Left lung (tissue), 14 donors: ENCODE measurements at places on chromosomes 7 and 10. TPM values are rescaled to one million over a fixed set of nuclear protein-coding genes. Genes with fewer than 3 reads are reported as not detected.

NKX6-2 gene
- polyA plus RNA-seq, result 4.5 TPM

ABCA13 gene
- 2.4 TPM for polyA plus RNA-seq

NODAL gene
- 1.1 TPM for polyA plus RNA-seq

HBP1 gene
- 113 TPM for polyA plus RNA-seq

H2BK1 gene
- not detected for polyA plus RNA-seq

DNA sequence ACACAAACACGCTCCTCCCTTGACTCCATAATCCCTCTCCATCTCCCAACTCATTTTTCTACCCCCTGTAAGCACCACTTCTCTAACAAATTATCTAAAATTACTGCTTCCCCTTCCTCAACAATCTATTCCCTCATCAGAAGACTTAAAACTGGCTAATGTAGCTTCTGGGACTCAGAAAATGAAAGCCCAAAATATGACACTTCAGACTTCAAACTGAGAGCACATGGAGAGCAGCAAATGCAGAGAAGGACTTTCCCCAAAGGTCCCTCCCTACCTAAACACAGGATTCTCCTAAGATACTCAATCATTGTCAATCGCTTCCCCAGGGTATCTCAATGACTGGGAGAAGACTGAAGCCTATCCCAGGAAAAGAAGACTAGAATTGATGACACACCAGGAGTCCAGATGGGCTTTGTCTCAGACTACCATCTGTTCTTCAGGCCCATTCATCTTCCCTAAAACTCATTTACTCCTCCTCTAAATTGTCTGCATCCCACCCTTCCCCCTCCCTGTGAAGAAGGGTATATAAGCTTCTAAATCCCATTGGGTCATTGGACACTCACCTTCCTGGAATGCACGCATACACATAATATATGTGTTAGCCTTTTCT lies 39.2 kb downstream of the ST8SIA6 start:
- no peak for DNase-seq

- no peak for DNase-seq
Measured at GRCh38 chr10:74334221-74334620, 183.2 kb downstream of the ADK start.

GRCh38 chr10:125026036-125026931 lies 84.4 kb downstream of the ZRANB1 start:
- peak; percentile 76 for DNase-seq
